HFFc6 (cell line): ENCODE measurements at places on chromosomes 4 and X. TPM values are rescaled to one million over a fixed set of nuclear protein-coding genes. Genes with fewer than 3 reads are reported as not detected.

DHRSX gene
- total RNA-seq = 21.7 to 26.2 TPM (median 23.1 TPM) in 3 replicates

GRCh38 chrX:113522814-113523213, 682.2 kb upstream of the AMOT start:
- DNase-seq = no peak

DNA sequence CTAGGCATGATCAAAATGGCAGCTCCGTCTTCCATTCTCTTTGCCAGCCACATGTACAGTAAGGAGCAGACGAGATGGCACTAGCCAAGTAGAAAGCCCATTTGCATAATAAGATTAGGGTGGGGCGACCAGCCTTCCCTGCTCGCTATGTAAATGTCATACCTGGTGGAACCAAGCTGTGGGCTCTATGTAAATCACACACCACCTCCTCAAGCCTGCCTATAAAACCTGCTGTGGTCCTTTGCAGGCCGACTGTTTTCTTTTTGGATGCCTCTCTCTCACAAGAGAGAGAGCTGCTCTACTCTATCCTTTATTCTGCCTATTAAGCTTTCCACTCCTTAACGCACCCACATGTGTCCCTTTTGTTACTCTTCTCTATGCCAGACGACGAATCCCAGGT, 1472.7 kb downstream of the ARAP2 start:
- no peak for DNase-seq

DNA sequence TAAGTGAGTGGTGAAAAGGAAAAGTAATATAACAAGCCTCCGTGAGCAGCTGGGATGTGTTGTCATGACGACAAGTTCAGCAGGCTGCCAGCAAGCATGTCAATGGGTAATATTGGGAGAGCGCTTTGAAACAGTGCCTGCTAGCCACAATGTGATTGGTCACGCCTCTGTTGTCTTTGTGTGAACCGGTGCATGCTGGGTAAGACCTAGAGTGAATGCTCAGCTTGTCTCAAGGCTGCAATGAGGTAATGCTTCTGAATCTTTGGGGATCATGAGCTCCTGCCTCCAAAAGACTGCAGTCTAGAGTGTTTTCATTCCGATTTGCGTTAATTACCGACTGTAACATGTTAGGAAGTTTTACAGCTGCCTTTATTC, 54.9 kb downstream of the STOX2 start:
- no peak for DNase-seq
